Stimulated activated CD8-positive, alpha-beta memory T cell treated with anti-CD3 and anti-CD28 coated beads, Interleukin-7, amount 100 ng/mL, for 1 hour (primary cell): ENCODE measurements at places on chromosomes 5 and 9.

DNA sequence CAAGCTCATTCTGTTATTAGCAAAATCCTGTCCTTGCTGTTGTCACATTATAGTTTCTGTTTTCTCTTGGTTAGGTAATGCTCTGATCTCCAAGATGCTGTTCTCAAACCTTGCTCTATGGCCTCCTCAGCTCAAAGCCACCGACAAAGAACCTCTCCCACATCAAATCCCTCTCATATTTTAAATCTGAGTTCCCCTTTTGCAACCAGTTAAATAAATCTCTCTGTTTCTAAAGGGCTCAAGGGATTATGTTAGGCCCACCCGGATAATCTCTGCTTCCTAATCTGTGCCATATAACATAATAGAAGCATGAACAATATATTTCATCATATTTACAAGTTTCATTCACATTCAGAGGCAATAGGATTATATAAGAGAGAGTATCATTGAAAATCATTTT lies 286.0 kb downstream of the CYLC2 start:
- no peak for DNase-seq

DNA sequence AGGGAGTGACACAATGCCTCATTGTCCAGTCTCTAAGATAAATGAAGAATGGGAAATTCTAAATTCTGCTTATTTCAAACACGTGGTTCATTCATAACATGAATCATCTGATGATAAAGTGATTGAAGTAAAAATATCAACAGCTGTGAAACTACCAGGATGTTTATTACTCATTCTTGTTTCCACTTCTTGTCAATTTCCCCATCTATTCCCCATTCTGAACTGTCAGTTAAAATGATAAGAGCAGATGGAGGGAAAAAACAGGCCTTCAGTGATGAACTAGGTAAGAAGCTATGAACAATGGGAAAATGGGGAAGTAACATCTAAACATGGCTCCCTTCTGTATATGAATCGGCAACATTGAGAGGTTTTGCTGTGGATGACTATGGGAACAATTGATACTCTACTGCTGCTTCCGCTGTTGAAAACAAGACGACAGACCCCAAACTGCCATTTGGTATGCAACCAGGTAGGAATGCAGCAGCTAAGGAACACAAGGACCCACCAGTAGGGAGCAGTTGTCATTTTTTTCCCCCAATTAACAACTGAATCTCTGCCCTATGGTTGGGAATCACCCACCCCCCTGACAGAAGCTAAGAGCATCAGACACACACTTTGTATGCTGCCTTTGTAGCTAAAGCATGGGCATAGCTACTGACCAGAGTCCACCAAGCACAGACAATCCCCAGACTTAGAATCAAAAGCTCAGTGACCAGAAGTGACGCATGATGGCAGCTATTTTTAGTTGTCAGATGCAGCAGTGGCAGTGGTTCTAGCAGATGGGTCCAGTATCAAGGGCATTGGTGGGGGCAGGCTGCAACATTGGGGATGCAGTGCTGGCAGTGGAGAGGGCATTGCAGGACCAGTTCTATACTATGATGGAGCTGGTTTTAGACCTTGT lies 52.9 kb upstream of the ZNF366 start:
- no peak for DNase-seq

DNA sequence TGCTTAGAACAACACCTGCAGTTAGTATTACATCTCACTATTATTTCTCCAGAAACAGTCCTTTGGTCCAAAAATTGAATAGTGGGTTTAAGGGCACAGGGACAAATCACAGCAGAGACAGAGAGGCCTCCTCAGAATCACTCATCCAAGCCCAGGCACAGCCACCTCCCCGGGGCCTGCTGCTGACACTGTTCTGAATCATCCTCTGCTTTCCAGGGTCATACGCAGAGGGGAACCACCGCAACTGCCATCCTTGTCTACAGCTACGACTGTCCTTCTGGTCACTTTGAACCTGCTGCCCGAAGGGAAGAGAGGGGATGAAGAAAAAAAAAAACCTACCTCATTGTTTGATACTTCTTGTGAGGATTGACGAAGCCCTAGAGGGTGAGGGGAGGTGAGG lies 35.3 kb upstream of the MAN2A1 start:
- DNase-seq: no peak

DNA sequence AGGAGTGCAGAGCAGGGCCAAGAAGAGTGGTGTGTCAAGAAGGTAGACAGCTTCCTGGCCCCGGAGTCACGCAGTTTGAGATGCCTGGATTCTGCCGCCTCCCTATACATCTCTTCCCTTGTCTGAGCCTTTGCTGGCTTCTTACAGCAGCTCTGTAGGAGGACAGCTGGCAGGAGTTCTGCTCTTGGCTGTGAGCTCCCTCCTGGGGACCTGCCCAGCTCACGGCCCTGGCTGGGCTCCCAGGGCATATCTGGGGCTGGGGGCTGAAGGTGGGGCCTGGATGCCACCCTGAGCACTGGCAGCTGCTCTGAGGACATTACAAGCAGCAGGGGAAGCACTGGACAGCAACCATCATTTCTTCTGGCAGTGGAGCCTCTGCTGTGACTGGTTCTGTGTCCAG lies 786 bp upstream of the TSSK1B start:
- no peak for DNase-seq

- DNase-seq: no peak
These were observed 121.7 kb downstream of the GLIS3 start for GRCh38 chr9:4177970-4178758.

DNA sequence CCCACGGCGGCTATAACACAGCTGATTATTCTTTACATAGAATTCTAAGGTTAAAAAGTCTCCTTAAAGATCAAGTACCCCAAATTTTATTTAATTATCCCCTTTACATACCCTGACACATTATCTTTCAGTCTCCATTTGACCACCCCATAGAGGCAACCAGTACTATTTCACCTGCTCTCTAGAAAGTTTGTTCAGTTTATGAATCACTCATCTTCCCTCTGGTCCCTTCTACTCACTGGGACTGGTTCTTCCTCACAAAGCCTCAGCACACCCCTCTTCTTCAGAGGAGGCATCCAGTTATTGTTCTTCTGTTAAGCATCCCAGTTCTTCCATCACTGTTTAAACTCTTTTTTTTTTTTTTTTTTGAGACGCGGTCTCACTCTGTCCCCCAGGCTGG lies 42.8 kb downstream of the PPP1R2B start:
- DNase-seq: no peak

DNA sequence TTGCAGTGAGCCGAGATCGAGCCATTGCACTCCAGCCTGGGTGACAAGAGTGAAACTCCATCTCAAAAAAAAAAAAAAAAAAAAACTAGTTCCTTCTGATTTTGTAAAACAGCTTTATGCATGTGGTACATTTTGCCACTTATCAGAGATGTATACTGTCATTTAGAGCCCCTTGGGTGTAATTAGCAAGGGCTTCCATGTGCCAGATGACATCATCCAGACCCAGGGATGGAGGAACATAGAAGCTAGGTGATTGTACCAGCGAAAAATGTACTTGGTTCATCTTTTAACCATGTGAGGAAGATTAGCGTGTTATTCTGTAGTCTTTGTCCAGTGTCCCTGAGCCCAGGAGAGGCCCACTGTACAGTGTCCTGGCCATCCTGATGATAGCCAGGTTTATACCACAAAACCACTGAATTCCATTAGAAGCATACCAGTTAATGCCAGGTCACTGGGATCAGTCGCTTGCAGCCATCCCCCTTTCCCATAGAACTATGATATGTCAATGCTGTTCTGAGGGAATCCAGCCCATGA lies 239.3 kb upstream of the SGCD start:
- no peak for DNase-seq

GRCh38 chr9:89464300-89464901 lies 33.5 kb downstream of the SEMA4D start:
- DNase-seq: no peak

- no peak for DNase-seq
These were observed 12.0 kb downstream of the RAD1 start for GRCh38 chr5:34903260-34903659.

GRCh38 chr9:71796100-71796767 lies 27.9 kb upstream of the CEMIP2 start:
- DNase-seq: no peak

- no peak for DNase-seq
These were observed 31.9 kb upstream of the GABRP start for GRCh38 chr5:170751631-170752030.

- no peak for DNase-seq
These were observed 210.1 kb upstream of the TRIM32 start for GRCh38 chr9:116476935-116477381.

DNA sequence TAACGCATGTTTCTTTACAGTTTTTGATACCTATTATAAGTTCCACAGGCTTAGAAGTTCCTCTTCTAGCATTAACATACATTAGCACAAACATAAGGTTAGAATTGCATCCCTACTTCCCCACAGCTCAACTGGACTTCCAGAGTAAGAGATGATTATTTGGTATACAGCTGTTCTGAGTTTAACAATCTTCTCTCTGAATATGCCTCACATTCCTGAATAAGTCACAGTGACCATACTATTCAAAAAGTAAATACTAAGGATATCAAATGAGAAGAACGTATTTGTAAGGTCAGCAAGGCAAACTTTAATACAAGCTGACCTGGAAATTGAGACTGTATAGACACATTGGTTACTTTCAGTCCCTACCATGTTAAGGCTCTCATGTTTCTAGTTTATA lies 21.3 kb downstream of the NR6A1 start:
- no peak for DNase-seq

DNA sequence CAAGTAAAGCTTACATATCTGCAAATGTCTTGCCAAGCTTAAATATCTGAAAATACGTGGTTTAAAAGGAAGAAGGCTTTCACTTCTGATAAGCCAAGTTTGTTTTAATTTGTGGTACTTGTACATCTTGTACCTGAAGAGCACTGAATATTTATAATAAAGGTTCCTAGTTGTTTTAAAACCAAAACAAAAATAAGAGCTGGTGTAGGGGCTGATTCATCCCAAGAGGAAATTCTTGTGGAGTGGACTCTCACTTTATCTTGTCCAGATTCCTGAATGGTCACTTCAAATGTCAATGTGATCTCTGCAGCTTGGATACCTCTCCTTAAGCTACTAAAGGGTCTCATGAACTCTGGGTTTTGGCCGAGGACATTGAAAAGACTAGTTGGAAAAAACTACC lies 29.5 kb downstream of the MAMDC2 start:
- DNase-seq: no peak

- DNase-seq: no peak
These were observed 199.3 kb downstream of the RFK start for GRCh38 chr9:76194896-76195295.

DNA sequence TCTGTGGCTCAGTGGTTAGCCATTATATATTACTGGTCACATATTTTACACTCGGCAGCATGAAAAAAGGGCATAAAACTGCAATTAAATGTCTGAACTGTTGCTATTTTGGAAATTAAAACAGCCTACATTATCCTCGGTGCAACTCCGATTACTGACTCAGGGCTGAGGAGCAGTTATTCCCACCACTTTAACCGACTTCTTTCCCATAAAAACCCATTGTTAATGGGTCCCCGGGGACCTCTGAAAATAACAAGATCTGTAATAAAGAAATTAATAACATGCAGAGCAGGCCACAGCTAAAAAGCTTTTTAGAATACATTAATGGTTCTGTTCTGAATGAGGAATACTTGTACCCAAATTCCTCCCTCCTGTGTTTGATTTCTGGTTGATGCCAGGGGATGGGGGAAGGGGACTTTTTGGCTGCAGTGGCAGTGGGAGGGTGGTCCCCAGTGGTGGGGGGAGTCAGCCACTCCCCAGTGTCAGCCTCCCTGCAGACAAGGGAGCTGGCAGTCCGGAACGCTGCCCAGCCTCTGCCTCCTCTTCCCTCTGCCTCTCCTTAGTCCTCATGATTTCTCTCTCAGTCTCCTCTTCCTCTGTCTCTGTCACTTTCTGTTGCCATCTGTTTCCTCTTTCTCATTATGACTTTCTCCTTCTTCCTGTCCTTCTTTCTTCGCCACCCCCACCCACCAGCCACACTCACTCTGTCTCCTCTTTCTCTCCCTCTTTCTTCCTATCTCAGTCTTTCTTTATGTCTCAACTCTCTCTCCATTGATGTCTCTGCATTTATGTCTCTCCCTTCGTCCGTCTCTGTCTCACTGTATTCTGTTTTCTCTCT lies 59.0 kb upstream of the ZBTB43 start:
- DNase-seq: no peak

GRCh38 chr5:173963182-173963838 lies 25.7 kb upstream of the C5orf47 start:
- DNase-seq: no peak

DNA sequence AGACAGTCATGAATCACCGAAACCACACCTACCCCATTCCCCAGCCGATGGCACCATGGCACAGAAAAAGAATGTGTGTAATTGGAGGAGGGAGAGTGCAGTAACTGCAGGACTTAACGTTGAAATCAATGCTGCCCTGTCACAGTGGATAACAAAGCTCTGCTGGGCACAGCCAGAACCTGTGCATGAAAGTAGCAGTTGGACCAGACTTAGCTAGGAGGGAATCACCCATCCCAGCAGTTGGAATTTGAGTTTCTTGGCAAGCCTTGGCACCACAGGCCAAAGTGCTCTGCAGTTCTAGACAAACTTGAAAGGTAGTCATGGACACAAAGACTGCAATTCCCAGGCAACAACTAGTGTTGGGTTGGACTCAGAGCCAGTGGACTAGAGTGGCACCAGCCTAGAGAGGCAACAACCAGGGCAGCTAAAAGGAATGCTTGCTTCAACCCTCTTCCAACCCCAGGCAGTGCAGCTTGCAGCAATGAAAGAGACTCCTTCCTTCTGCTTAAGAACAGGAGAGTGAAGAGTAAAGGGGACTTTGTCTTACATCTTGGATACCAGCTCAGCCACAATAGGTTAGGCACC lies 19.1 kb downstream of the TMEM232 start:
- DNase-seq: no peak

GRCh38 chr9:92764381-92764987 lies at the start of gene BICD2:
Gene BICD2, minus strand, starts transcription at chr9:92764833. Its CDS starts 89 bp downstream, at chr9:92764744.
- no peak for DNase-seq

GRCh38 chr9:81053298-81054025 lies 635.9 kb downstream of the TLE1 start:
- no peak for DNase-seq

DNA sequence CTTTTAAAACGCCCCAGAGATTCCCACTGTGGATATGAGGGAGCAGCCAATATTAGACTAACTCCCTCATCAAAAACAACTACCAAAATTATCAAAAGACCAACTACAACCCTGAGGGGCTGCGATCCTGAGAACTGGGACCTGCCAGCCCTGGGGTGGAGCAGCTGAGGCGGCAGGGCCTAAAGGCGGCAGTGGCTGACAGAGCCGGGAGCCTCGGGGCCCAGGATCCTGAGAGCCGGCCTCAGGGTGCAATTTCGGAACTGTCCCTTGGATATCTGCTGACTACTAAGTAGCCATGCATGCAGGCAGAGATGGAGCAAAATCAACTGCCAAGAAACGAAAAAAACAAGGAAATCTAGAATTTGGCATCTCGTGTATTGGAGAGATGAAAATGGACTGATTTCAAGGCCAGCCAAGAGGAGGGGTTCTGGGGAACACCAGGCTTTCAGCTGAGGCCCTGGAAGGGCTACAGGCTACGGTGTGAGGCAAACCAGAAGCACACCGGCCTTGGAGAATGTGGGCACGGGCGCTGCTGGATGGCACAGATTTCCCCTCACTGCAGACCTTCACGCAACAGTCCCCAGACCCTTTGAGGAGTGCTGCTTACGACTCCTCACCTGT lies 63.6 kb upstream of the UBAC1 start:
- DNase-seq: no peak
